ENCODE measurements at places on chromosomes 2 and 18. TPM values are rescaled to one million over a fixed set of nuclear protein-coding genes. Genes with fewer than 3 reads are reported as not detected.

Gene ZC3H6
- total RNA-seq = 10.9 TPM

Gene SKA1
- total RNA-seq = 5.5 TPM

Gene TRIM43
- 0.48 TPM for total RNA-seq

Gene RGPD4
- total RNA-seq = not detected

Gene PRKAG3
- not detected for total RNA-seq

Gene GAREM1
- 2.0 TPM for total RNA-seq

Gene PLEKHH2
- total RNA-seq = 47.1 TPM

Gene FAM161A
- total RNA-seq = 8.8 TPM

Gene CELF4
- not detected for total RNA-seq

Gene C18orf63
- total RNA-seq = not detected

Gene MERTK
- total RNA-seq = 10.6 TPM

DNA sequence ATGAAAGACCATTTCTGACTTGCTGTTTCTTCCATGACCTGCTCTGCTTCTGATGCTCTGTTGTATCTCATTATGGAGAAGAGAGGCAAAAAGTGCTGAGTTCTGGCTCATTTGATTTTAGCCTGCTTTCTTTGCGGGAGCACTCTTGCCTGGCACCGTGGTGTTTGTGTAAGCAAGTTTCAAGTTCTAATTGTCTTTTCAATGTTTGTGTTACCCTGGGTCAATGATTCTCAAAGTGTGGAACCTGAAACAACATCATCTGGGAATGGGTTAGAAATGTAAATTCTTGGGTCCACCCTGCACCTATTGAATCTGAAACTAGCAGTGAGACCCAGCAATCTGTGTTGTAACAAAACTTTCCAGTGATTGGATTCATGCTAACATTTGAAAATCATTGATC lies 85.5 kb upstream of the STON1 start:
- DNase-seq = no peak

DNA sequence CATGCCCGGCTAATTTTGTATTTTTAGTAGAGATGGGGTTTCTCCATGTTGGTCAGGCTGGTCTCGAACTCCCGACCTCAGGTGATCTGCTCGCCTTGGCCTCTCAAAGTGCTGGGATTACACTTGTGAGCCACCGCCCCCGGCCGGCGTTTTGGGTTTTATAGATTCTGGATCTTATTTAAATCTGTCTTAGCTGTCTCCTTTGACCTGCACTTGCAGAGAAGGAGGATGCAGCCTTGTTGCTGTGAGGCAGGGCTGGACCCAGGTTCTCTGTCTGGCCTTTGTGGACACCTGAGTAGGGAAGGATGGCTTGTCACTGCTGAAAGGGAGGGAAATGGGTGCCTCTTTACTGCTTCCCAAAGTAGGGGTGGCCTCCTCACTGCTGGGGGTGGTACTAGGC lies 83.0 kb upstream of the HS6ST1 start:
- no peak for DNase-seq

DNA sequence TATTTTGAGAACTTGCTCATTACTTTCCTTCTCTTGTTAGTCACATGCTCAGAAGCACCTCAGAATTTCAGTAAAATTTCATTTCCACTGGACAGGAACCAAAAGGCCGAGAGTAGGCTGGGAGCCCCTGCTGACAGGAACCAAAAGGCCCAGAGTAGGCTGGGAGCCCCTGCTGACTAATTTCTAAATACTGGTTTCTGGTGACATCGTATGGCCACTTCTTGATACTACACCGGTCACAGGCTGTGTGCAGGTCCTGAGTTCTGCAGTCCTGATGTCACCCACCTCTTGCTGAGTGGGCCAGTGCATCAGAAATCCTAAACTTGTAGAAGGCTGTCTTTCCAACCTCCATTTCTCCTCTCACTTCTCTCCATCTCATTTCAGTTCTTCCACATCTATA lies 17.7 kb upstream of the EN1 start:
- DNase-seq = no peak

GRCh38 chr18:79803611-79804051 lies 5.9 kb downstream of the KCNG2 start:
- DNase-seq = no peak

GRCh38 chr2:73920577-73921545 lies 5.8 kb upstream of the DGUOK start:
- DNase-seq = peak; percentile 55

DNA sequence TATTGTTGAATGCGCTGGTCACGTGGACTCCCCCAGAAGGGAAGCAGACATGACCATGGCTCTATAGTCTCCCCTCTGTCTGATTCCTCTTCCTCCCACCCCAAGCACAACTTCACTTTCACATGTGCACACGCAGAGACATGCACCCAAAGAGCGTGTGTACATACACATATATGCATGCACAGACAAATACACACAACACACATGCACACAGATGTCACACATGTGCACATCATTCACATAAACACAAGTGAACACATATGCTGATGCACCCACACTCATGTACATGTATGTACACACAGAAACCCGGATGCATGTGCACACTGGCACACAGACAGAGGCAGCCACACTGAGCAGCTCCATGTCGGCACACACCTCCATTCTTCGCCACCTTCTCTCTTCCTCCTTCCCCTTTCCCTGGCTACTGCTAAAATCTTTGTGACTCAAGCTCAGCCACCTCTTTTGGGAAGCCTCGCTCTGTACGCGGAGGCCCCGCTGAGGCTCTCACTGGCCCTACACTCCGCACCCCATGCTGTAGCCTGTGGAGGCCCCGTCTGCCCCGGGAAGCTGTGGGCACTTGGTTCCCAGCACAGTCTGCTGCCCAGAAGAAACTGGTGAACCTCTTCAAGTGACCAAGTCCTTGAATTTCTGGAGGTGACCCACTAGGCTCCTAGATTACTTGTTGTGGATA lies 101.6 kb upstream of the TEX51 start:
- DNase-seq = no peak

GRCh38 chr2:215881582-215881981 lies 131.8 kb downstream of the MREG start:
- DNase-seq = no peak

- DNase-seq = no peak
Observed at GRCh38 chr2:191041418-191042161, 27.6 kb upstream of the STAT1 start.

DNA sequence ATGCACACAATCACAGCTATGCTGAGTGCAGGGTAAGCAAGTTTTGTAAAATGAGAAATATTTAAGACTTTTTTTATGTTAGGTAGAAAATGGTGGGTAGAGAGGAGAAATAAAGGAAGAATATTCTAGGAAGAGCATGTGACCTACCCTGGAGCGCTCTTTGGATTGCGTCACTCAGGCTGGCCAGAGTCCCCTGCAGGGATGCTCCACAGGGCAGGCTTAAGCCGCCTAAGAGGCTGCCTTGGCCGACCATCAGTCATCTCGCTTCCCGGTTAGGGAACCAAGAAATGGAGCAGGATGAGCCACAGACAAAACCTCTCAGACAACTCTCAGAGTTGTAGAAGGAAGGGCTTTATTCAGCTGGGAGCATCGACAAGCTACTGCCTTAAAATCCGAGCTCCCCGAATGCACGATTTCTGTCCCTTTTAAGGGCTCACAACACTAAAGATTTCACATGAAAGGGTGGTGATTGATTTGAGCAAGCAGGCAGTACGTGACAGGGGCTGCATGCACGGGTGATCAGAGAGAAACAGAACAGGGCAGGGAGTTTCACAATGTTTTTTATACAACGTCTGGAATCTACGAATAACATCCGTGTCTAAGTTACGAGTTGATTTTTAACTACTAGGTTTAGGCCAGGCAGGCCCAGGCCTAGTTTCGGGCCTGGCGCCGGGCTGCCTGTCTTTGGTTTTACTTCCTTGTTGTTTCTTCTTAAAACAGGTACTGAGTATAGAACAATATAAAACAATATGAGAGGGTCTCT lies 1072.0 kb downstream of the CBLN2 start:
- no peak for DNase-seq

DNA sequence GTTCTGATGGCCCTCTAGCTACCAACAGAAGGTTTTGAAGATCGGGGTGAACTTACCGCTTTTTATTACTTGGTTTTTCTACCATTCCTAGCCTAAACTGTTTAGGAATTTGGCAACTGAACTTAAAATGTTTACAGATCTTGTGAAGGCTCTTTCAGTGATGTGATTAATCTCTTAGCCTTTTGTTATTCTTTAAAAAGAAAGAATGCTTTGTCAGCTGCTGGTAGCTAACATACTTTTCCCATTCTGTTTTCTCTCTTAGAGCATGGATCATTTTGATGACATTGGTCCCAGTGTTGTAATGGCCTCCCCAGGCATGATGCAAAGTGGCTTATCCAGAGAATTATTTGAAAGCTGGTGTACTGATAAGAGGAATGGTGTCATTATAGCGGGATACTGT lies 18.1 kb downstream of the CPSF3 start:
- DNase-seq = no peak

GRCh38 chr2:147937744-147938349 lies 82.7 kb downstream of the ORC4 start:
- no peak for DNase-seq

DNA sequence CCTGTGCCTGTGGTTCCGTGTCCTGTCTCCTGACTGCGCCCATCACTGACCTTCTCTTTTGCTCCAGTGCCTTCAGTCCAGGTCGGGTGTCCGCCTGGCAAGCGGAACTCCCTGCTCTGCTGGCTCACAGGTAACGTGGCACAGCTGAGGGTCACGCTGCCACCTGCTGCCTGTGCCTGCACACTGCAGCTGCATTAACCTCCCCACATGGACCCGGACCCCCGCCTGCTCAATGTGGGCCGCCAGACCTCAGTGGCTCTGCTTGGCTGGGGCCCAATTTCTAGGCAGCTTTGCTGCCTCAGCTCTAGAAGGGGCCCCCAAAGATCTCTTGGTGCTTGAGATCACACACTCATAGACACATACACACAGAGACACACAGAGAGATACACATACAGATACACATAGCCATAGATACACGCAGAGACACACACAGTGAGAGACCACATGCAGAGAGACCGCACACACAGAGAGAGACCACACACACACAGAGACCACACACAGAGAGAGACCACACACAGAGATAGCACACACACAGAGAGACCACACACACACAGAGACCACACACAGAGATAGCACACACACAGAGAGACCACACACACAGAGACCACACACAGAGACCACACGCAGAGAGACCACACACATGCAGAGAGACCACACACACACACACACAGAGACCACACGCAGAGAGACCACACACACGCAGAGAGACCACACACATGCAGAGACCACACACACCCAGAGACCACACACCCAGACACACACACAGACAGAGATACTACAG lies 14.9 kb upstream of the CNNM3 start:
- peak; percentile 72 for DNase-seq

GRCh38 chr2:159518321-159519005 lies 97.9 kb downstream of the BAZ2B start:
- no peak for DNase-seq

DNA sequence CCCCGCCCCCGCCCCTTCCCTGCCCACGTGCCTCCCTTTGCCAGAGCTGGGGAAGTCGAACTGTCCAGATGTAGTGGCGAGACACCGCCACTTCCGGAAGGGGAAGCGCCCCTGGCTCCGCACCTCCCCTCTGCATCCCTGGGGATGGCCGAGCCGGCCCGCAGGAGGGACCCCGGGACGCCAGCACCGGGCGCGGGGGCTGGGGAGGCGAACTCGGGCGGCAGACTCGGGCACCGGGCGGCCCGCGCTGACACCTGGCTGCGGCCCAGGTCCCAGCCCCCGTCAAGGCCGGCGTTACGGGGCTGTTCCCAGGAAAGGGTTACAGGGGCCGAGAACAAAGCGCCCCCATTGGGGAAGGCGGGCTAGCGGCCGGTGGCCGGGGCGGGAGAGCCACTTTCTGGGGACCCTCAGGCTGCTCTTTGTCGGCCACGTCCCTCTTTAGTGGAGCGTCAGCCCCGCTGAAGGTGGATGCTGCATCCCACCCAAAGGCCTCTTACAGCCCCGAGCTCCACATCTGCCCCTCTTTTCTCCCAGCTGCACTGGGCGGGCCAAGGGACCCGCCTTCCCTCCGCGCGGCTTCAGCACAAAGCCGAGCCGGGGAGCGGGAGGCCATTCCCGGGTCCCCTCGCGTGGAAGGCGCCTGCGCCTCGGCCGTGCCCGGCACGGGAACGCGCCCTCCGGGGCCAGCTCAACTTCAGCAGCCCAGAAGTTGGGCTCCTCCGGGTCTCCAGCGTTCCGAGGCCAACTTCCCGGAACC lies 1.3 kb downstream of the SDC1 start:
- peak; percentile 39 for DNase-seq

GRCh38 chr2:149744865-149745264 lies 157.3 kb upstream of the MMADHC start:
- no peak for DNase-seq

- peak; percentile 68 for DNase-seq
Observed at GRCh38 chr2:119641562-119642258, 37.3 kb upstream of the TMEM177 start.
